Activated naive CD4-positive, alpha-beta T cell treated with anti-CD3 and anti-CD28 coated beads, Interleukin-2, amount 50 U/mL, for 72 hours (primary cell): ENCODE measurements at places on chromosomes 7 and 10. TPM values are rescaled to one million over a fixed set of nuclear protein-coding genes. Genes with fewer than 3 reads are reported as not detected.

DNA sequence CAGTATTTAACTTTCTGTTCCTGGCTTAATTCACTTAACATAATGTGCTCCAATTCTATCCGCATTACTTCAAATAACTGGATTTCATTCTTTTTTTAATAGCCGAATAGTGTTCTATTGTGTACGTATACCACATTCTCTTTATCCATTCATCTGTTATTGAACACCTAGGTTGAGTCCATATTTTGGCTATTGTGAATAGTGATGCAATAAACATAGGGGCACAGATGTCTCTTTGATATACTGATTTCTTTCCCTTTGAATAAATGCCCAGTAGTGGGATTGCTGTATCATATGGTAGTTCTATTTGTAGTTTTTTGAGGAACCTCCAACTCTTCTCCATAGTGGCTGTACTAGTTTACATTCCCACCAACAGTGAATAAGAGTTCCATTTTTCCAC is 25.5 kb upstream of the TSPAN33 start:
- no peak for DNase-seq

Gene FKBP9
- 2.1 TPM for total RNA-seq

Gene ELN
- not detected for total RNA-seq

DNA sequence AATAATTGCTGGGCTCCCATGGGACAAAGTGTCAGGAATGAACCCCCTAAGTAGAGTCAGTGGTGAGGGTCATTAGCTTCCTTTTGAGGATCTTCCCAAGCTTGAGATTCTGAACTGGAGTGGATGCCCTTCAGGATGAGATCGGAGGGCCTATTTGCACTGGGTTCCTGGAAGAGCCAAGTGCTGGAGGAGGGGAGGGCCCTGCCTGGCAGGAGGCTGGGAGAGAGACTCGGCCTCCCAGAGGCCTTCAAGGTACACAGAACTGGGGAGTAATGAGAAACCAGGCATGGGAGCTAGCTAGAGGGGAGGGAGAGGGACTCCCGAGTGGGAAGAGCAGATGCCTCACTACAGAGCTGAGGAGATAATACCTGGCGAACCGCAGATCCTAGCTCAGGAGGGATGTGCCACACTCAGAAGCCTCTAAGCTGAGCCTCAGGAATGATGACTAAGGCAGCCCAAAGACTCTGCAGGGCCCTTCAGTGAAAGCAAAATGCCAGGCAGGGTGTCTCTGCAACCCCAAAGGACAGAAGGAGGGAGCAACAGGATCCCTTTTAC is 9.4 kb downstream of the PDAP1 start:
- DNase-seq = no peak

DNA sequence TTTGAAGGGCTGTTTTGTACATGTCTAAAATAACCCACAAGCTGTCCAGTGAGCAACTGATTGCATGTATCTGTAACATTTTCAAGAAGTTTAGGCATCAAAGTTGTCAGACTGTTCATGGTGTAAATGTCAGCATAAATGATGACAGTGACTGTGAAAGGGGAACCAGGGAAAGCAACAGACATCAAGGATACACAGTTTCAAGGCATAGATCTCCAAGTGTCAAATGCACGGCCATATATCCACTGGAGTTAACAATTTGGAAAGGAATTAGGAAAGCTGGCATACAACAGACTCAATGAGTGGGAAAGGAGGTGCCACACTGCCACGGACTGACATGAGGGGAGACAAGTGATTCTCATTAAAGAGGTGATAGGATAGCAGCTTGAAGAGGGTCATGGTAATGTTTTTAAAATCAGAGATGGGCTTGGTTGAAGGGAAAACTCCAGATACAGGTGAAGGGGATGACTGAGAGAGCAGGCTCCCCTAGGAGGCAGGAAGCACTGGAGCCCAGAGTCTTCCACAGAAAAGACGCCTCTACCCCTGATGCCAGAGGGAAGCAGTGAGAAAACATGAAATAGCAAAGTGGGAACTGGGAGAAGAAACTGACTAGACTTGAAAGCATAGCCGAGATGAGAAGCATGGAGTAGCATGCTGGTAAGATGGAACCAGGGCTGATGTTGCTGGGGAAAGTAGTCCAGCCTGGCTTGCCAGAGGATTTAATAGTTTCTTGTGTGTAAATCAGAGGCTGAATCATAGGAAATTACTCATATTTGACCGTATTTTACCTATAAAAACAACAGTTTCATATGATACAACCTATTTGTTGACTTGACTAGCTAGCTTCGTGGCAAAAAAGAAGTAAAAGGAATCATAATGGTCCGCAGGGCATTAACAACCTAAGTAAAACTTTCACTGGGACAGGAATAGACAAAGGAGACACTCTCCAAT is 18.6 kb downstream of the NSMCE4A start:
- no peak for DNase-seq

DNA sequence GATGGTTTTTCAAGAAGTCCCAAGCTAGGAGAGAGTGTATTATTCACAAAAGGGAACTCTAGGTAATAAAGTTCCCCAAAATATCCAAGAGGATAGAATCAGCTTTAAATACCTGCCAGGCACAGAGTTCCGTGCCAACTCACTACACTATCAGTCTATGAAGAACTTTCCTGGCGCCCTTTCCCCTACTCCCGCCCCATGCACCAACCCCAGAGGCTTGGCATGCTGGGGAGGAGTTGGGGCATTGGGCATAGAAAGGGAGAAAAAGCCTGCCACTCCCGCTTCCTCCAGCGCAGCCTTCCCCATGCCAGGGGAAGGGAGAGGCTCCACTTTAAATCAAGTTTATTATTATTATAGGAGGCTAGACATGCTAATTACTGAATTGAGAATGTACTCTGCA is 54.9 kb downstream of the ZNF800 start:
- no peak for DNase-seq

DNA sequence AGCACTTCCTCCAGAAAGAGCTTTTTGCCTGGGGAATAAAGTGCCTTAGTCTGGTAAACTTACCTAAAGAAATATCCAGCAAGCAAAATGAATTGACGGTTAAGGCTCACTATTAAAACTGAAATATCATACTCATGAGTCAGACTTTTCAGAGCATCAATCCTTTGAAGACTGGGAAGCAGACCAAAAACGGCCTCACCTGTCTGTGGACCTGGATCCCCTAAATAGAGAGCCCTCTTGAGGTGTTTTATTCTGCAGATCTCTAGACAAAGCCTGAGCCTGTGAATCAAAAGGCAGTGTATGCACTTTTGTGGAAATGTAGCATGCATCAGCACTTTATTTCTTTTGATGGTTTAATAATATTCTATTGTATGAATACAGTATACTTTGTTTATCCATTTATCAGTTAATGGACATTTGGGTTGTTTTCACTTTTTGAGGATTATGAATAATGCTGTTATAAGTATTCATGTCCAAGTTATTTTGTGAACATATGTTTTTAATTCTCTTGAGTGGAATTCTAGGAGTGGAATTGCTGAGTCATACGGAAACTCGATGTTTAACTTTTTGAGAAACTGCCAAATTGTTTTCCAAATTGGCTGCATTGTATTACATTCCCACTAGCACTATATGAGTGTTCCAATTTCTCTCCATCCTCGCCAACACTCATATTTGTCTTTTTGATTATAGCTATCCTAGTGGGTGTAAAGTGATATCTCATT is 449.0 kb upstream of the IGFBP3 start:
- DNase-seq = no peak

DNA sequence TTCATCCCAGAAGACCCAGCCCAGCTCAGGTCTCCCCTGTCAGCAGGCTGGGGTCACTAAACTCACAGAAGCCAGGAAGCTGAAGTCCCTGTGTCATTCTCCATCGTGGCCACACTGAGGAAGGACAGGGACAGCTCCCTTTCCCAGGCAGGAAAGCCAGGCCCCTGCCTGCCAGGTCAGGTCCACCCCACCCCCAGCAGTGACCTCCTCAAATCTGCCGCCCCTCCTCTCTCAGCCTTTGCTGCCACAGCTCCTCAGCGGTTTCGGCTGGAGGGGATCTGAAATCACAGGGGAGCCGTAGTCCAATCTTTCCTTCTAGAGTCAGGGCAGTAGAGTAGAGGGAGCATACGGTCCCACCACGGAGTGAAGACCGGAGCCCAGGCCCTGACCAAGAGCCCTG is 150.9 kb upstream of the UNC5B start:
- no peak for DNase-seq

- DNase-seq = no peak
Measured at GRCh38 chr7:132572526-132572925, 3.7 kb downstream of the PLXNA4 start.

- no peak for DNase-seq
Measured at GRCh38 chr10:31888442-31888841, 40.2 kb downstream of the ARHGAP12 start.

Gene CNPY1
- not detected for total RNA-seq

Gene C10orf105
- 0.45 TPM for total RNA-seq

GRCh38 chr7:1763033-1763432 is 93.0 kb downstream of the ELFN1 start:
- no peak for DNase-seq

- DNase-seq = no peak
Measured at GRCh38 chr10:57983281-57983791, 284.4 kb downstream of the IPMK start.

DNA sequence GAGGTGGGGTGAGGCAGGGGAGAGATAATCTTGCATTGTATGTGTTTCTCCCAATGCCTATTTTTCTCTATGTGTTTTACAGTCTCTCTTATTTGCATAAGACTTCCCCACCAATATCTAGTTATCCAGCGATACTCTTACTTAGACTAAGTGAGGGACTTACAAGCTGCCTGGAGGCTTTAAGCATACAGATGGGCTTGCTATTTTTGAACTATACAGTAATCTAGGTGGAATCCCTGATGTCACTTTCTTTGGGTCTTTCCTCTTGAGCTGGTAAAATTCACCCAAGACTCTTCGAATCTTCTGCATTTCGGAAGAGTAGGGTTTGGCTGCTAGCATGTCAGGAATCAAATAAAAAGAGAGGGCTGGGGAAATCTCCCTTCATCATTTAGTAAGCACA is 76.6 kb downstream of the NDUFB2 start:
- no peak for DNase-seq

GRCh38 chr7:155371331-155371883 is 73.7 kb downstream of the INSIG1 start:
- no peak for DNase-seq

Gene ANKRD7
- total RNA-seq = 0.70 TPM

Gene GPRIN2
- total RNA-seq = not detected

DNA sequence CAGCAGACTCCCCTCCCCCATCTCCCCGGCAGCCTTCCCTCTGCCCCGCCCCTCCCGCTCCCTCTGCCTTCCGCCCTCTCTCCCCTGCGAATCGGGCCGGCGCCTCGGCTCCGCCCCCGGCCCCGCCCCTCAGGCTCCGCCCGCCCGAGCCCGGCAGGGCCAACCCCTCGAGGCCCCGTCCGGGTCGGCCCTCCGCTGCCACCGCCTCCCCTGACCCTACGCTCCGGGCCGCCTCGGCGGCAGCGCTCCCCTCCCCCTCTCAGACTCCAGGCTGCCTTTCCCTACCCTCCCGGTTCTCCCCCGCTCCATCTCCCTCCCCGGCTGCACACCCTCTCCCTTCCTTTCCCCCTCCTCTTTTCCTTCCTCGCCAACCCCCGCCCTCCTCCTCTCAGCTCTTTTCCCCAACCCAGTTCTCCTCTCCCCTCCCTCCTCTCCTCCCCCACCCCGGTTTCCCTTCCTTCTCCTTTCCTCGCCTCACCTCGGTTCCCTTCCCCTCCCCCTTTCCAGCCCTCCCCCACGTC is 1.6 kb downstream of the ZNF467 start:
- DNase-seq = peak; percentile 88

Gene GPNMB
- 2.4 TPM for total RNA-seq

Gene ZNF488
- 0.23 TPM for total RNA-seq
